ENCODE measurements at places on chromosomes 16 and 17.
A peak's percentile ranks its signal among the peaks of the same experiment; 100 is the strongest.

- DNase-seq: no peak
Observed at GRCh38 chr16:27965801-27966200, 97.7 kb downstream of the GSG1L start.

GRCh38 chr17:38454532-38454931 lies 26.3 kb downstream of the ARHGAP23 start:
- no peak for DNase-seq

DNA sequence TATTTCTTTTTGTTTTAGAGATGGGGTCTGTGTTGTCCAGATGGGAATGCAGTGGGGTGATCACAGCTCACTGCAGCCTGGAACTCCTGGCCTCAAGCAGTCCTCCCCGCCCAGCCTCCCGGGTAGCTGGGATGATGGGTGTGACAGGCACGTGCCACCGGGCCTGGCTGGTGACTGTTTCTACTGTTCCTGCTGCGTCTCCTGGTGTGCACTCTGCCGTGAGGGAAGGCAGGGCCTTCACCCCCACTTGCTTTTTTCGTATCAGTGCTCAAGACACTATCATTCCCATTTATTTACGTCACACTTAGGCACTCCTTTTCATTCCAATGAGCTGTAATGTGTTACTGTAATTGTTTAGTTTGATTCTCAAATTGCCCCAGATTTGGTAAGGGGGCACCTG lies 25.3 kb upstream of the PVALEF start:
- DNase-seq: no peak

GRCh38 chr17:65011966-65012365 lies 44.6 kb downstream of the GNA13 start:
- DNase-seq: no peak

DNA sequence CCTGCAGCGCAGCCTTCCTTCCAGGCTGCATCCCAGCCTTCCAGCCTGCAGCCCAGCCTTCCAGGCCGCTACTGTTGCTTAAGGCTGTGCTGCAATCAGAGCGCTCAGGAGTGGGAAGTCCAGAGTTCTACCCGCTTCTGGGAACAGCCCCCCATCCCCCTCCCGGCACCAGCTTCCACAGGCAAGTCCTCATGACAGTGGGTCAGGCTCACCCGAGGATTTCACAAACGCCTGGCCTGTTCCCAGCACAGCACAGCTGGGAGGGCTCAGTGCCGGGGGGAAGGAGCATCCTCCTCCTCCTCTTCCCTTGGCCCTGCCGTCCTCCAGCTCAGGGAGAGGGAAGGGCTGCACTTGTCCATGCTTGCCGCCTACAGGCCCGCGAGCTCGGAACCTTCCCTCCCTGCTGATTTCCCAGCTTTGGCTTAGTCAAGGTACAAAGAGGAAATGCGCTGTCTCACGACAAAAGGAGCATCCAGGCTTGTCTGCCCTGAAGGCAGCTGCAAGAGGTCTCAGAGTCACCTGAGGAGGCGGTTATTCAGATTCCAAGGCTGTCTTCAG lies 8.3 kb downstream of the SOCS3 start:
- DNase-seq: peak; percentile 45
